ENCODE measurements at places on chromosomes 7 and 10. TPM values are rescaled to one million over a fixed set of nuclear protein-coding genes. Genes with fewer than 3 reads are reported as not detected.

Gene WBP1L
- total RNA-seq = 44.3 TPM

Gene CHRM2
- total RNA-seq = not detected

Gene ARL5B
- total RNA-seq = 12.2 TPM

Gene C1QL3
- total RNA-seq = not detected

Gene OPN1SW
- not detected for total RNA-seq

Gene GPC2
- 6.1 TPM for total RNA-seq

Gene HMX2
- not detected for total RNA-seq

Gene PKD2L1
- total RNA-seq = not detected

Gene HERPUD2
- 54.6 TPM for total RNA-seq

Data from B cell (primary cell).